ENCODE measurements at places on chromosomes 6 and 20.

- no peak for DNase-seq
Measured at GRCh38 chr6:28920281-28920680, 3.5 kb downstream of the TRIM27 start.

GRCh38 chr6:12472601-12473038 lies 182.5 kb downstream of the EDN1 start:
- DNase-seq, result no peak

DNA sequence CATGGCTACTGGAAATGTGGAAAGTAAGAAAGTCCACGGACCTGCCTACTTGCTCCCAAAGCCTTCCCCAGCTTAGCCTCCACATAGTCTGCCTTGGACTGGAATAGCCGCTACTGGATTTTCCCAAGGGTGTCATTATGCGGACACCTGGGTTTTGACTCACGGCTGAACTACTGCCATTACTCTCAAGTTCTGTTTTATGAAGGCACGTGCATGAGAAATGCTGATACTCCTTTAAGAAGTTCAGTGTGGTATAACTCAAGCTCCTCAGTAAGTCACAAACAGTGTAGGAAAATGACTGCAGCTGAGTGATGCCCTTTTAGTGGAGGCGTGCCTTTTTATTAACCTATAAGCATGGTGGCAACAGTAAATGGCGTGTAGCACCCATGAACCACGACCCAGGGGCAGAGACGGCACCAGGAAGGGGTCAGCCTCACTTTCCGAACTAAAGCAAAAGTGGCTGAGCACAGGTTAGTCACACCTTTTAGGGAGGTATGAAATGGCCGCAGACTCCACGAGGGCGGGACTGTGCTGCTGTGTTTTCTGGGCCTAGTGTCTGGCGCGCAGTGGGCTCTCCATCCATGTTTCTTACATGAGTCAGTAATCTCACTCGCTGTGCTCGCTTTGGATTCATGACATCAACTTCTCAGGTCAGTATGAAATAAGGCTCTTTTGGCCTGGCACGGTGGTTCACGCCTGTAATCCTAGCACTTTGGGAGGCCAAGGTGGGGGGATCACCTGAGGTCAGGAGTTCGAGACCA lies 23.9 kb downstream of the PSMG4 start:
- DNase-seq, result no peak

- DNase-seq, result no peak
Measured at GRCh38 chr6:69735027-69735426, 61.8 kb downstream of the LMBRD1 start.

DNA sequence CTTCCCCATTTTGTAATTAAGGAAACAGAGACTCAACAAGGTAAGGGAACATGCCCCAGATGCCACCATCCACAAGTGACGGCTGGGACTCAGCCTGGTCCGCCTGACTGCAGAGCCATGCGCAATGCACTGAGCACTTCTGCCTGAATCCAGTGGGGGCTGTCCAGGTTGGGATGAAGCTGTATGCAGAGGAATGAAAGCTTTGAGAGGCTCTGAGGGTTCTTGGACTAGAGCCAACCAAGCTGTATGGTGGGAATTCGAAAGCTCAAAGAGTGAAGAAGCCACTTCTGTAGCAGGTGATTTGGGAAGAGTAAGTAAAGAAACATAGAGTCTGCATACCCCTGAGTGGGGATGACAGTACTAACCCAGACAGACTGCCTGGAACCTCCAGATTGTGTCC lies 127.6 kb upstream of the AKAP12 start:
- DNase-seq, result no peak

- no peak for DNase-seq
Measured at GRCh38 chr6:122042960-122043735, 356.3 kb upstream of the HSF2 start.

DNA sequence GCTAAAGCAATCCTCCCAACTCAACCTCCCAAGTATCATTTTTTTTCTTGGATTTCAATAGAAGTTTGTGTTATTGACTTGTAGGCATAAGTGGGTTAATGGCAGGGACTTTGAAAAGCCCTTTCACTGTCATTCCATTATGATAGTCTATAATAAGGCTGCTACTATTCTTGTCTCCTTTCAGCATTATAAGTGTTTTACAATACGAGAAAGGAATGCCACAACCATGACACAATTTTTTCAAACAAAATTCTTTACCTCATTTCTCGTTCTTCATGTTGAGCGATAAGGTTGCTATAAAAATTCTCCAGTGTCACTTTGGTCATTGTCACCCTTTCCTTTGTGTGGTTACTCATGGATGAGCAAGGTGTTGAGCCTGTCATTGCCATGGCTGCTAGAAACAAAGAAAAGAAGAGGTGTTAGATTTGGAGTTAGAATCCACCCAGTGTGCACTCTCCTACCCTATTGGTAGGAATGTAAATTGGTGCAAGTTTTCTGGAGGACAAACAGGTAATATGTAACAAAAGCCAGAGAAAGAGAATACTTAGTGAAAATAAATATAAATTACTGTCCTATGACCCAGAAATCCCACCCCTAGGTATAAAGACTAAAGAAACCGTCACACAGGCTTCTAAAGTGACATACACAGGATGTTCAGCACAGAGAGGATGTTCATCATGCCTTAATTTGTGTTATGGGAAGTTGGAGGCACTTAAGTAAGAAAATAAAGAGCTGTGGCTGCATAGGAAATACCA lies 7.3 kb downstream of the STK38 start:
- DNase-seq, result no peak

DNA sequence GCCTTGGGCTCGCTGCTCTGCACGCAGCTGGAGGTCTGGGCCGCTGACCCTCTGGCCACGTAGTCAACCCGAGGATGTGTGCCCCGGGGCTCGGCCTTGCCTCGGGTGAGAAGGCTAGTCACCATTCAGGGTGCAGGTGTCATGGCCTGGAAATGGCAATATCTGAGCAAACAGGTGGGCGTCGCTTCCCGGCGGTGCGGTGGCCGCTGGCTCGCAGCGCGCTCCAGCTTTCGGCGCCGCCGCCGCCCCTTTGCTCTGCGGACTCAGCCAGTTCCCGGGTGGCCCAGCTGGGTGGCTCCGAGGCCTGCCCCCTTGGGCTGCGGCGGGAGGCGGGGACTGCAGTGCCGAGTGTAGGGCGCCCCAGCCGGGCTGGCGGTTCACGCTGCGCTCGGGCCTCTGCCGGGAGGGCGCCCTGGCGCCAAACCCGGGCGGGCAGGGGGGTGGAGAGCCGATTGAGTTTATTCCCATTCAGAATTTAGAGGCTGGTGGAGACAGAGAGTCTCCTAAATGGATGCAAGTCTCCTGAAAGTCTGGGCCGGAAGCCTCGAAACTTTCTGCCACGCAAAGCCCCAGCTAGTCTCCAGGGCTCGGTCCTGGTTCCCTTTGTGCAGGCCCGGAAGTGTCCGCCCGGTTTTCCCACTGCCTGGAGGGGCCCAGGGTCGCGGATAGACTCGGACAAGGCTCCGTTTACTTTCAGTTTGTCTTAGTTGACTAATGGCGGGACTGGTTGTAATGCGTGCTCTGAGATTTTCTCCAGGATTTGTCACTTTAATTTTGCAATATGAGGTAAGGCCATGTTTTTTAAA lies 11.3 kb upstream of the TFAP2A start:
- DNase-seq, result no peak

- DNase-seq, result no peak
Measured at GRCh38 chr6:28953039-28953584, 29.3 kb upstream of the TRIM27 start.

DNA sequence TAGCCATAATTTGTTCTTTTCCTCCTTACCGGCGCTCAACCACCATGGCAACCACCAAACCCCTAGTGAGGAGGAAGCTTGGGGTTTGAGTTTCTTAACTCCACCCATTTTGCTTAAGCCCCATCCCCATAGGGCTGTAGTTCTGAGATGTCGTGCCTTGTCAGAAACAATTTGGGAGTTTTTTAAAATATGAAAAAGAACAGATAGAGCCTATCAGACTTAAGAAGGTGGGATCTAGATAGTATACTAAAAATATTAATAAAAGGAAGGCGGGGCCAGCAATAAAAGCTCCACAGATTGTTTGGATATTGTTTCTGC lies 5.6 kb downstream of the BRD2 start:
- DNase-seq, result peak; percentile 33

DNA sequence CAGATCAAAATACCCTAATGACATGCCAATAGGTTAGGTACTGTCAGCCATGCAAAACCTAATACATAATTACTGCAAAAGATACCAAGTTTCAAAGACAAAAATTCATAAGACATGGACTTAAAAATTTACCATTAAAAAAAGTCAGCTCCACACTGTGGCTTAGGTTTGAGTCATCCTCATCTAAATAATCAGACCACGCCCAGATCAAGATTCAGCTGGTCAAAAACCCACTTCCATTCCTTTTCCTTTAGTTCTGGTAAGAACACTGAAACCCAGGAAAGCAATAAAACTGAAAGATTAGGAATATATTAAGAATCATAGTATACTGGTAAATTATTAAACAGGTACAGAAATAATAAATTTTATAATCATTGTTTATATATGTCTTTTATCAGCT lies 81.0 kb upstream of the ASF1A start:
- no peak for DNase-seq

DNA sequence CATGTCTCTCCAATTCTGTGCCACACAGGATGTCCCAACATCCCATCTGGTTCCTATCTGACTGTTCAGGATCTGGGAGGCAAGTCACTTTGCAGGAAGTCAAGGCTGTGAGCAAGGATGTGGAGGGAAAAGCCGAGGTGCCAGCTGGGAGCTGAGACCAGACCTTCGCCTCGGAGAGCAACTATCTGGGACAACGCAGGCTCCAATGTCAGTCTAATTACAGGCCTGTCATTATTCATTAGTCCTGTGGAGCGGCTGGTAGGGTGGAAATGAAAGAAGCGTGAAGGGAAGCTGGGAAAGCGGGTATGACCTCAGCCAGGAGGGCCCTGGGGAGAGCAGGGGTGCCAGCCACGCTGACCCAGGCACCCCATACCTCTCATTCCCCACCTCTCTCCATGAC lies 147.3 kb downstream of the UNC5CL start:
- no peak for DNase-seq

DNA sequence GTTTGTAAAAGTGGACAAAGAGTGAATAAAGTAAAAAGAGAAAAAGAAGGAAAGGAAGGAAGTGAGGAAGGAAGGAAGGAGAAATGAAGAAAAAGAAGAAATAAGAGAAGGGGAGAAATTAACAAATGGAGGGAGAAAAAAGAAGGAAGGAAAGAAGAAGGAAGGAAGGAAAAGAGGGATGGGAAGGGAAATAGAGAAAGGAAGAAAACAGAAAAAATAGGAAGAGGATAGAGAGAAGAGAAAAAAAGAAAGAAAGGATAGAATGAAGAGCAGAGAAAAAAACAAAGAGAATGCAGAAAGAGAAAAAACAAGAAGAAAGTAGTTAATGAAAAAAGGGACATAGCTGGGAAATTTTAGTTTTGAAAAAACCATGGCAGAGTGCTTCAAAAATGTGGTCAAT lies 361.8 kb downstream of the EPHA7 start:
- no peak for DNase-seq

DNA sequence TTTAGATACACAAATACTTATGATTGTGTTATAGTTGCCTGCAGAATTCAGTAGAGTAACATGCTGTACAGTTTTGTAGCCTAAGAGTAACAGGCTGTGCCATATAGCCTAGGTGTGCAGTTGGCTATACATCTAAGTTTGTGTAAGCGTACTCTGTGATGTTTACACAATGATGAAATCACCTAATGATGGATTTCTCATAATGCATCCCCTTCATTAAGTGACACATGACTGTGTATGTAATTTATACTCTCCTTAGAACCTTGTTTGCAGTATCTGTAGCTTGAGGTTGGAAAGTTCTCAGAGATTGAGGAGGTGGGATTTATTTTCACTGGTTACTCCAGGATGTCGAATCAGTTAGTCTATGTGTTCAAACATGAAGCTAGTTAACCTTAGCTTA lies 67.0 kb upstream of the TMEM30A start:
- DNase-seq, result no peak

GRCh38 chr20:64103871-64104666 lies 3.3 kb downstream of the NPBWR2 start:
- no peak for DNase-seq

GRCh38 chr6:133892813-133893691 lies 4.1 kb downstream of the TCF21 start:
- DNase-seq, result no peak

GRCh38 chr6:130862370-130862769 lies 35.2 kb downstream of the SMLR1 start:
- no peak for DNase-seq

DNA sequence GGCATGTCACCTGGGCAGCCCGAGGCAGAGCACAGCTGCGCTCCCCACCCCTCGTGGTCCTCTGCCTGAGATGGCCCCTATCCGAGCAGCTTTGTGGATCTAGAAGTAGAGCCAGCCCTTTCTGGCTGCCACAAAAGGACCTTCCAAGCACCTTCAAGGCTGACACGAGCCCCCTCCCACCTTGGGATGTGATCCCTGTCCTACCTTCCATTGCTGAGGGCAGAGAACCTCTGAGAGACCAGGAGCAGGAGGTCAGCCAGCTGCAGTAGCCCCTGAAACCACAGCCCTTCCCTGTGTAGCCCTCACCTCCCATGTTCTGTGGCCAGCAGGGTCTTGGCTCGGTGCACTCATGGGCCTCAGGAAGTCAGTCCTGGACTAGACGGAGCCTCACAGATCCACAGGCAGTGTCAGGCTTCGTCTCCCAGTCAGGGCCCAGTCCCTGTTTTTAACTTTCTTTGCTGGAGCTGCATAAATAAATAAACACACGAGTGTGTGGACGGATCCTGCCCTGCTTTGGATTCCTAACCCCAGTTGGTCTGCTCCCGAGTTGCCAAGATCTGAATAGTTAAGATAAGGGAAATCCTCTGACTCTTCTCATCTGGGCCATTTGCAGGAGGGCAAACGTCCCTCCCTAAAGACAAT lies 507.7 kb downstream of the PREX1 start:
- DNase-seq, result no peak

DNA sequence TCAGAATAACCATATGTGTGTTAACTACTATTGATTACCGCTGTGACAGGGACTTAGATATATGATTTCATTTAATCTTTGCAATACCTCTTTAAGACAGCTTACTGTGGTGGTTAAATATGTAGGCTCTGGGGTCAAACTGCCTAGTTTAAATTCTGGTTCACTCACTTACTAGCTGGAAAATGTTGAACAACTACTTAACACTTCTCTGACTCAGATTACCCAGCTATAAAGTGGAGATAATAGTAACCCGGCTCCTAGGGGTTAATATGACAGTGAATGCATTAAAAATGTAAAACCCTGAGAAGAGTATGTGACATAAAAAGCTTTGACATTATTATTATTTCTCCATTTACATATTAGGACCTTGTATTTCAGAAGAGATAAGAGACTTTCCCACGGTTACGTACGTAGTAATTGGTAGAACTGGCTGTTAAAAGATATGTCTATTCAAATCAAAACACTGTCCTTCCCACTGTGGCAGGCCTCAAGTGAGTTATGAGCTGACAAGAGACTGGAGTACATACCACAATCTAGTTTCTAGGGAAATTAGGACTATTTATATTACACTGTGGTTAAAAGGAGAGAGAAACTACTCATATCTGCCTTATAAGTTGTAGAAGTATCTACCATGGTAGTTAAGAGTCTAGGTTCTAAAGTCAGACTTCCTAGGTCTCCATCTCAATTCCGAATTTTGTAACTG lies 4.4 kb upstream of the PLCB1 start:
- no peak for DNase-seq

Measured in GM12891 (cell line).